Sigmoid colon (tissue), 7 donors: ENCODE measurements at places on chromosomes 3 and 15. TPM values are rescaled to one million over a fixed set of nuclear protein-coding genes. Genes with fewer than 3 reads are reported as not detected.

NANOGP8 gene
- not detected for total RNA-seq

ZNF502 gene
- 7.3 TPM for total RNA-seq

IQCF5 gene
- not detected for total RNA-seq

SLC28A2 gene
- not detected for total RNA-seq

GABRB3 gene
- 2.2 TPM for total RNA-seq

APEH gene
- total RNA-seq = 54.2 TPM
